ENCODE measurements at places on chromosomes 1 and 21. TPM values are rescaled to one million over a fixed set of nuclear protein-coding genes. Genes with fewer than 3 reads are reported as not detected.

AKR7A3 gene
- 0.57 TPM for total RNA-seq

AZIN2 gene
- 1.7 TPM for total RNA-seq

UMODL1 gene
- total RNA-seq, result 1.7 TPM

PTGER3 gene
- total RNA-seq, result 0.57 TPM

TMIGD3 gene
- 1.8 TPM for total RNA-seq

WDR64 gene
- total RNA-seq, result 0.14 TPM

KRTAP19-3 gene
- not detected for total RNA-seq

ARL8A gene
- 16.7 TPM for total RNA-seq

TMPRSS3 gene
- total RNA-seq, result 0.42 TPM

PCP4 gene
- 2.1 TPM for total RNA-seq

NEGR1 gene
- total RNA-seq, result 2.8 TPM

BCL2L15 gene
- total RNA-seq, result 0.76 TPM

TOMM20 gene
- total RNA-seq, result 54.1 TPM

LCE3D gene
- not detected for total RNA-seq

RGS7 gene
- 0.05 TPM for total RNA-seq

ERVH48-1 gene
- total RNA-seq, result 3.4 TPM

SRSF4 gene
- 46.8 TPM for total RNA-seq

Measured in thymus (tissue), 14 donors.